PC-3 (cell line): ENCODE measurements at places on chromosomes 6 and 20. TPM values are rescaled to one million over a fixed set of nuclear protein-coding genes. Genes with fewer than 3 reads are reported as not detected.

- peaks cover 26% of the 10 kb centered on the region for H3K36me3 ChIP-seq
- H3K27me3 ChIP-seq: no peaks in the 10 kb centered on the region
- no peak overlapping the region for H3K4me3 ChIP-seq
- no peak overlapping the region for H3K27ac ChIP-seq
Observed at GRCh38 chr6:18219591-18219990, 44.7 kb downstream of the DEK start.

DNA sequence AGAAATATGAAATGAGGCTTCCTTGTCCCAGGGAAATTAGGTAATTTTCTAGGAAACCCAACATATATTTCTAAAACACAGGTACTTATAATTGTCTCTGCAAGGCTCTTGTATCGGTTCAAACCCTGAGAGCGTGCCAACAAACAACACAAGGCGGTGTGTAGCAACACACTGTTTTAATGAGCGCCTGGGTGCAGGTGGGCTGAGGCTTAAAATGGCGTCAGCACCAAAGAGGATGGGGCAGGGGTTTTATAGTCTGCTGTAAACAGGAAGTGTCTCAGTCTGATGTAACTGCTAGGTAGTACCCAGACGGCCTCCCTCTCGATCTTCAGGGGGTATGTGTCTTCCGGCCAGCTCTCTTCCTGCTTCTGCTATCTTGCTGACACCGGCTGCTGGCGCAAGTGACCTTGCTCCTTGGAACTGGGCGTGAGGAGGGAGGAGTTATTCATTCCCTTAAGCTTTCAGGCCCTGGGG is 69.7 kb downstream of the EPB41L2 start:
- no peak overlapping the region for H3K27ac ChIP-seq
- H3K4me3 ChIP-seq: no peak overlapping the region
- H3K4me1 ChIP-seq: peaks cover 21% of the 10 kb centered on the region
- H3K27me3 ChIP-seq: no peaks in the 10 kb centered on the region
- no peaks in the 10 kb centered on the region for H3K36me3 ChIP-seq
- DNase-seq: no peak

TMEM217 gene
- 2.2 and 2.4 TPM in 2 replicates for total RNA-seq

- no peak for DNase-seq
- peaks cover 25% of the 10 kb centered on the region for H3K4me1 ChIP-seq
- H3K27ac ChIP-seq: no peak overlapping the region
- H3K36me3 ChIP-seq: no peaks in the 10 kb centered on the region
- no peak overlapping the region for H3K4me3 ChIP-seq
Observed at GRCh38 chr6:4806337-4806725, 30.1 kb downstream of the CDYL start.

DNA sequence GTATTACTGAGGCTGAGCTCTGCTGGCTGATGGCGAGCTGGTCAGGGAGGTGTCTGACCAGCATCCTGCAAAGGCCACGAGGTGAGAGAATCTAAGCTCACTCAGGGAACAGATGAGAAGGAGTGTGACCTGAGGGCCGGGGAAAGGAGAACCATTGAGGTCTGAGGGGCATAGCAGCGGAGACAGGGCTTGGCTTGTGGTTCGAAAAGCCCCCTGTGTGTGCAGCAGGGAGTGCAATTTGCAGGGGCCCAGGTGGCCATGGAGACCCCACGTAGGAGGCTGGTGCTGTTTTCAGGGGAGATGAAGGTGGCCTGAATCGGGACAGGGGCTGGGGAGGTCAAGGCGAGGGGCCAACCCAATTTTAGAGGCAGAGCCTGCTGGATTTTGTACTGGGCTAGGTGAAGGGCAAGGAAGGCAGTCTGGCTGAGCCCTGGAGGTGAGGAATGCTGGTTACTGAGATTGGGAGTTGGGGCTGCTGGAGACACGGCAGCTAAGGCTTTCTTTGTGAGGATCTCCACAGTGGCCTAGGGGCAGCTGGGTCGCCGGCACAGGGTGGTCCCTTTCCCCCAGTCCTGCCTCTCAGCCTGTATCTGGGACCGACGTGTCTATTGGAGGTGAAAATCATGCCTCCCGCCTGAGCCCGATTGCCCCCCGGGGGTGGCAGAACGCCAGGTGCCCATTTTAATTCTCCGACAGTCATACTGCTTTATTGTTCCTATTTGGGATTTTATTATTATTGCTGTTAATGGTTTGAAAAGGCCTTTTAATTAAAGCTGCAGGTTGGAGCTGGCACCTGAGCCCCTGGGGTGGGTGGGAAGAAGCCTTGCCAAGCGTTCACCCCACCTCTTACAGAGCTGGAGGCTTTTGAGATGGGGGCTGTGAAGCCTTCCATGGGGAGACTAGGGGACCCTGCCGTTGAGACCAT is 28.4 kb downstream of the DLGAP4 start:
- peaks cover 17% of the 10 kb centered on the region for H3K27me3 ChIP-seq
- H3K4me1 ChIP-seq: peaks cover 7% of the 10 kb centered on the region
- H3K36me3 ChIP-seq: no peaks in the 10 kb centered on the region
- no peak overlapping the region for H3K4me3 ChIP-seq

DNA sequence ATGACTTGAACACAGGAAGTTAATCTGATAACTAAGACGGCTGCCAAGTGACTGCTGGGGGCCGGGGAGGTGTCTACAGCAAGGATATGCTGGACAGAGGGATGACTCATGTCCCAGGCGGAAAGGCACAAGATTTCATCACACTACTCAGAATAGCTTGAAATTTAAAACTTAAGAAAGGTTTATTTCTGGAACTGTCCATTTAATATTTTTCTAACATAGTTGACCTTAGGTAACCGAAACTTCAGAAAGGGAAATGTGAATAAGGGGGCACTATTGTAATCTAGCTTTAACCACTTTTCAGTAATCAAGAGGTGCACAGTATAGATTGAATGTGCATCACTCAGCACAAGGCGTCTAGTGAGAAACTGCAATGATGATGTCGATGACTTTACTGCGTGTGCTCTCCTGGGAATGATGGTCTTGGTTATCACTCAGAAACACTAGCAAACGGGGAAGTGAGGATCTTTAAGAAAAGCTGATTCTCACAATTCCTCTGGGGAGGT is 171.5 kb downstream of the QKI start:
- peak; percentile 74 for DNase-seq
- peaks cover 23% of the 10 kb centered on the region for H3K4me1 ChIP-seq
- no peaks in the 10 kb centered on the region for H3K36me3 ChIP-seq
- H3K27ac ChIP-seq: peak overlapping the region; percentile 44; the same call in 1 of the 2 replicates

DNA sequence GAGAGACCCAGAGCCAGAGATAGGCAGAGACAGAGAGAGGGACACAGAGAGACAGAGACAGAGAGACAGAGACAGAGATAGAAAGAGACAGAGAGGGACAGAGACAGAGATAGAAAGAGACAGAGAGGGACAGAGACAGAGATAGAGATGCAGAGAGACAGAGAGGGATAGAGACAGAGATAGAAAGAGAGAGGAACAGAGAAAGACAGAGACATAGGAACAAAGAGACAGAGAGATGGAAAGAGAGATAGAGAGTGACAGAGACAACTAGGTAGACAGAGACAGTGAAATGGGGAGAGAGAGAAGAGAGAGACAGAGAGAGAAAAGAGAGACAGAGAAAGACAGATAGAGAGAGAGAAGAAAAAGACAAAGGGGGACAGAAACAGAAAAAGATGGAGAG is 165.4 kb upstream of the FOXQ1 start:
- H3K27me3 ChIP-seq: peaks cover 64% of the 10 kb centered on the region
- H3K27ac ChIP-seq: no peak overlapping the region
- H3K4me1 ChIP-seq: no peaks in the 10 kb centered on the region
- no peak overlapping the region for H3K4me3 ChIP-seq
- no peaks in the 10 kb centered on the region for H3K36me3 ChIP-seq

DNA sequence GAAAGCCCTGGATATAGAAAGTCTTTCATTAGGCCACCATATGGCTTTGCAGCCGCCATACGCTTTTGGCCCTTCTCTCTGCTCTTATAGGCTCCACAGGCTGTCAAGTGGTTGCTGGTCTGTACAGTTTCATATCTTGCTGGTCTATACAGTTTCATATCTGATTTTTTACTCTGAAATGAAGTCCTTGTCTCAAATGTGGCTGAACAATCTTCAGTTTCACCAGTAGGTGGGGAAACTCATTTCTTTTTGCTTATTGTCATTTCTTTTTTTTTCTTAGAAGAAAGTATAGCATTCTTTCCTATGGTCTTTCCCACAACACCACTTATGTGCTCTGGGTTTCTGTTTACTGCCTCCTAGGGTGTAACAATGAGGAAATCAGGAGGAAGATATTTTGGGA is 771.4 kb upstream of the MMS22L start:
- no peak overlapping the region for H3K4me3 ChIP-seq
- no peak overlapping the region for H3K27ac ChIP-seq
- H3K4me1 ChIP-seq: no peaks in the 10 kb centered on the region
- DNase-seq: peak; percentile 29
- peaks cover 49% of the 10 kb centered on the region for H3K27me3 ChIP-seq
- no peaks in the 10 kb centered on the region for H3K36me3 ChIP-seq

DNA sequence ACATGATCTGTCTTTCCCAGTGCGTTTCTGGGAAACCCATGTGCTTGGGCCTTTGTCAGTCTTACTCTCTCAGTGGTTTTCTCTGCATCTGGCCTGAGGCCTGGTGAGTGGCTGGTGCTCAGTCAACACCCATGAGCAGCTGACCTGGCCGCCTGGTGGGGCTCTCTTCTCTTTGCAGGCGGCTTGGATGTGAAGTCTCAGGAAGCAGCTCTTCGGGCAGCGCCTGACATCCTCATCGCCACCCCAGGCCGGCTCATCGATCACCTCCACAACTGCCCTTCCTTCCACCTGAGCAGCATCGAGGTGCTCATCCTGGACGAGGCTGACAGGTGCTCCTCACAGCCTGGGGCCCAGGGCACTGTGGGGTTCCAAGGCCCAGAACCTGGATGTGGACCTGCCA is 10.8 kb downstream of the DDX27 start:
- H3K36me3 ChIP-seq: peaks cover 73% of the 10 kb centered on the region
- H3K27me3 ChIP-seq: no peaks in the 10 kb centered on the region
- no peak overlapping the region for H3K4me3 ChIP-seq
- H3K27ac ChIP-seq: no peak overlapping the region
- H3K4me1 ChIP-seq: no peaks in the 10 kb centered on the region
- DNase-seq: no peak
